ENCODE measurements at places on chromosomes 12 and 14.

DNA sequence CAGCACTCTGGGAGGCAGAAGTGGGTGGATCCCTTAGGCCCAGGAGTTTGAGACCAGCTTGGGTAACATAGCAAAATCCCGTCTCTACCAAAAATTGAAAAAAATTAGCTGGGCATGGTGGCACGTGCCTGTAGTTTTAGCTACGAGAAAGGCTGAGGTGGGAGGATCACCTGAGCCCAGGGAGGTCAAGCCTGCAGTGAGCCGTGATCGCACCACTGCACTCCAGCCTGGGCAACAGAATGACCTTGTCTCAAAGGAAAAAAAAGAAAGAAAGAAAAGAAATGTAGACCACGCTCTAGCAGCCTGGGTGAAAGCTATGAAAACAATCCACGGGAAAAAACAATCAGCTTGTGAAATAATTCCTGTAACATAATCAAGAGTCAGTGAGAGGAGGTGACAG, 29.0 kb downstream of the SARNP start:
- no peak for DNase-seq

DNA sequence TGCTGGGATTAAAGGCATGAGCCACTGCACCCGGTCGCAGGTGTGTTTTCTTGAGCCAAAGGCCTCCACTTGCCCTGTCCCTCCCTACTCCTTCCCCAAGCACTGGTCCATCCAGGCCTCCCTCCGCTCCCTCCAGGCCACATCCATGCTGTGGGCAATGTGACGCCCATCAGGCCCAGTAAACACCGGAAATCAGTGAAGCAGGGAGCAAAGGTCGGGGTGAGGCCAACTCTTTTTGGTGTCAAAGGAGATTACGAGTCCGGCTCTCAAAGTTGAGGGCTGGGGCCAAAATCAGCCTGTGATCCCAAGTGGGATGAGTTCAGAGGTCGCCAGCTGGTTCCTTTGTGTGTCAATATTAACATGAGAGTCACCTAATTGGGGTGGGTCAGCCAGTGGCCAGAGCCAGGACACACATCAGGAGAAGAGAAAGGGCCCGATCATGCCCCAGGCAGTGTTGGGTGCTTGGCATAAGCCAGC, 195.7 kb downstream of the RBM19 start:
- DNase-seq: no peak

GRCh38 chr14:92677087-92677668, 71.2 kb downstream of the LGMN start:
- no peak for DNase-seq

- DNase-seq: peak; percentile 30
These were observed 53.4 kb downstream of the CYP46A1 start for GRCh38 chr14:99737451-99737951.

DNA sequence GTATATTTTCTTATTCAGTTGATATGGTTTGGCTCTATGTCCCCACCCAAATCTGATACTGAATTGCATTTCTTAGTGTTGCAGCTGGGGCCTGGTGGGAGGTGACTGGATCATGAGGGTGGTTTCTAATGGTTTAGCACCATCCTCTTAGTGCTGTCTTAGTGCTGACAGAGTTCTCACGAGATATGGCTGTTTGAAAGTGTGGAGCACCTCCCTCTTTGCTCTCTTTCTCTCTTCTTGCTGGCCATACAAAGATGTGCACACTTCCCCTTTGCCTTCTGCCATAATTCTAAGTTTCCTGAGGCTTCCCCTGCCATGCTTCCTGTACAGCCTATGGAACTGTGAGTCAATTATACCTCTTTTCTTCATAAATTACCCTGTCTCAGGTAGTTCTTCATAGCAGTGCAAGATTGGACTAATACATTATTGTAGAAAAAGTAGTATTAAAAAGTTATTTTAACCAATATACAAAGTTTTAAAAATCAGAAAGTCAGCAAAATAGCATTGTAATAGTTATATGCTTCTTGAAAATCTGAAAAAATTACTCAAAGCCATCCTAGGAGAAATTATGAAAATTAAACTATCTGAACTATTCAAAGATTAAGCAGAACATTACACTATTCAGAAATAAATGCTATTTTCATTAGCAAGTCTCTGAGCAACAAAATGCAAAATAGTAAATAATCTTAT, 84.1 kb downstream of the PPP1R12A start:
- DNase-seq: no peak

GRCh38 chr12:122381021-122381420, 41.4 kb downstream of the CLIP1 start:
- no peak for DNase-seq

GRCh38 chr12:14272956-14273912, 92.2 kb upstream of the ATF7IP start:
- peak; percentile 97 for DNase-seq

DNA sequence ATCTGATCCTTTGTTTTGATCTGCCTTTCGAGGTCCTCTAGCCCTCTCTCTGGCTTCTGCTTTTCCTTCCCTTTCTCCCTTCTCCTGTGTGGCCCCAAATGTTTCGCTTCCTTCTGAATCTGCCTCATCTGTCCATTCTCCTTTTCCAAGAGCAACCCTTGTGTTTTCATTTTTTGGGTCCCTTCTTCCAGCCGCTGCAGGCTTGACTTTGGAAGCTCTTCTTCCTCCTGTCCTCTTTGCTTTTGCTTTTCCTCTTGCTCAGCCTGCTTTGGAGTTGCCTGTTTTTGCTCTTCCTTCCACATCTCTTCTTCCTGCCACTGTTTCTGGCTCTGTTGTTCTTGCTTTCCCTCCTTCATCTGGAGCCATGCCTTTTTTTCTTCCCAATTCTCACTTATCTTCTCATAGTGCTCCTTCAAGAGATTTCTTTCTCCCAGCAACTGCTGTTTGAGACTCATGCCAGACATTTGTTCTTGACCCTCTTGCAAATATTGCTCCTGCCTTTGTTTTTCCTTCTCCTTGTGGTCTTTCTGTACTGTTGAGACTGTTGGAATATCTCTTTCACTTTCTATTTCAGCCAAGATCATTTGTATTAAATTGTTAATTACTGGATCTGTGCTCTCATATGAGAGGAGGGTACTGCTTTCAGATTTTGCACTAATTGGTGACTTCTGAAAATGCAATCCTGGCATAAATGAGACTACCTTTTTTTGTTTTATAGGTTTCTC, 42.4 kb downstream of the FAM186A start:
- DNase-seq: no peak

DNA sequence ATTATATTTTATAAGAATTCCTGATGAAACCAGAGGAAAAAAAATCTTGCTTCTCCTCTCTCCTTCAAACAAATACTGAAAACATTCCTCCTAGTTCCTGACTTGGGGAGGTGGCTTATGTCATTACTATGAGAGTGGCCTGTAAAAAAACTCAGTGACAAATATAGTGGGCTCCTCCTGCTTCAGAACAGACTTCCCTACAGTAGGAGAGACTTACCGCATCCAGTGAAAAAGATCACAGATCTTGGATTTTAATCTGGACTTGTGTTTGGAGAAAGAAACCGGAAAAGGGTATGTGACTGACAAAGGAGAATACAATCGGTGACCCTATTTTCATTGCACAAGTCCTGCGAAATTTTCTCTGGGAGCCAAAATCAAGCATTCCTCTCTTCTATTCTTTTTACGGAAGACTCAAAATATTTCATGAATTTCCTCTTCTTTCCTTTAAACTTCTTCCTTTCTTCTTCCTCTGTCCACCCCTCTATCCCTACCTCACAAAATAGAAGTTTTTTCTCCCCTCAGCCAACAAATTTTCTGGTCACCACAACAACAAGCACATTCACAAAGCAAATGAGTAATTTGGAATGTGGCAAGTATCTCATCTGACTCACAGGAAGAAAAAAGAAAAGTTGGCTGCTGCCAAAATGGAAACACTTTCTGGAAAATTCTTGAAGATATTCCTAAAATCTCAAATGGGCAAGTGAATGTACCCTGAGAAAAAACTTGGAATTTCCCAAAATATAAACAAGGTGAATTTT, 185.1 kb upstream of the CDKN3 start:
- peak; percentile 81 for DNase-seq

DNA sequence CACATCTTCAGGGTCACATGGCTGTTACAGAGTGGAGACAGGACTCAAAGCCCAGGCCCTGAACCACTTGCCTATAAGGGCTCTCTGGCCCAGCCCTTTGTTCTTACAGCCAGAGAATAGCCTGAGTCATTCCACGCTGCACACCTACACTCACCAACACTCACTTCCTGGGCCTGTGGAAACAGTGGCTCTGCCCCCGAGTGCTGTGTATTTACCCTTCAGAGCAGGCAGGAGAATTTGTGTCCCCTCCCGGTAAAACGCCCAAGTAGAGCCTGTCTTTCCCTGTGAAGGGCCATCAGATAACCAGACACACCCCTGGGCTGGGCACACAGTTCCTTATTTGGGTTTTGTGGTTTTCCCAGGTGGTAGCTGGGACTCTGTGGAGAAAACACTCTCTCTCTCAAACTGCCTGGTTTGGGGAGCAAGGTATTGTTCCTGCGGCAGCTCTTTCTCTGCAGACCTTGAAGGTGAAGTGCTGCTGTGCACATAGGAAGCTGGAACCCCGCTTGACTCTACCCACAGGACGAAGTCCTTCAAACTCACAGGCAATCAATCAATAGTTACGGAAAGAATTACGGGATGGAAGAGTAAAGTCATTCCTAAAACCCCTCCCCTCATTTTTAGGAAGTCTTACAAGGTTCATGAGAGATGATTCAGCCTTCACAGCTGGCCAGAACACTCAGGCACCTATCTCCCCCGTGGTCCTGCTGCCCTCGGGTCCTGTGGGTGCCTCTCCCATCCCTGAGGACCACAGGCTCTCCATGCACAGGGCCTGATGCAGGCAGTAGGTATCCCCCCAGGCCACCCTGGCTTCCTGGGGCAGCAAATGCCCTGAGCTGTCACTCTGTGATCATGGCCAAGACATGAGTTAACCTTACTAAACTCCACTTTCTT, 20.3 kb downstream of the FIGNL2 start:
- DNase-seq: peak; percentile 82

GRCh38 chr14:81401420-81402122, 1.4 kb upstream of the STON2 start:
- peak; percentile 99 for DNase-seq

DNA sequence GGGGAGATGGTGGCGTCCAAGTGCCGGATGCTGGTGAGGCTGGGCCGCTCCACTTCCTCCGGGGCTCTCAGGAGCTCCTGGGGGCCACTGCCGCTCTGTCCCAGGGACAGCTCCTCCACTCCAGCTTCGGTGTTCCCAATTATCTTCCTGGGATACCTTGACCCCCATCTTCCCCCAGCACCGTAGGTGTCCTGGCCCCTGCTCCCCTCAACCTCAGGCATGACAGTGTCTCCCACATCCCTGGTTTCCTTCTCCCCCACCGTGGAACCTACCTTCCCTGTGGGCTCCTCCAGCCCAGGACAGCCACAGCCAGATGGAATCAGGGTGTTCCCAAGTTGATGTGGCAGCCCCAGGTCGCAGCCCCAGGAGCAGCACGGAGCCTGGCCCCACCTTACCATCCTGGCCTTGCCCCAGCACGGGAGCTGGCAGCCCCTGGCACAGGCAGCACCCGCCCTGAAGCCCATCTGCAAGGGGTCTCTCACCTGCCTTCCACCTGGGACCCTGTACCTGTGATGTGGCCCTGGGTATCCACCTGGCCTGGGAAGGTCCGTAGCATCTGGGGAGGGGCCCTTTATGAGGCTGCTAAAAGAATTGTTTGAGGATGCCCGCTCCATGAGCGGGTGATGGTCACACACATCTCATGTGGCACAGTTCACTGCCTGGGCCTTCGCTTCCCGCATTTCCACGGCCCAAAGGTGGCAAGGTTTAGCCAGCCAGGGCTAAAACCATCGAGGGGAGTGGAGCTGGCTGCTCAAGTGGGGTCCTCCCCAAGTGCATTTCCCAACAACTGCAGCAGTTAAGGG, 4.1 kb downstream of the TMEM121 start:
- DNase-seq: no peak

DNA sequence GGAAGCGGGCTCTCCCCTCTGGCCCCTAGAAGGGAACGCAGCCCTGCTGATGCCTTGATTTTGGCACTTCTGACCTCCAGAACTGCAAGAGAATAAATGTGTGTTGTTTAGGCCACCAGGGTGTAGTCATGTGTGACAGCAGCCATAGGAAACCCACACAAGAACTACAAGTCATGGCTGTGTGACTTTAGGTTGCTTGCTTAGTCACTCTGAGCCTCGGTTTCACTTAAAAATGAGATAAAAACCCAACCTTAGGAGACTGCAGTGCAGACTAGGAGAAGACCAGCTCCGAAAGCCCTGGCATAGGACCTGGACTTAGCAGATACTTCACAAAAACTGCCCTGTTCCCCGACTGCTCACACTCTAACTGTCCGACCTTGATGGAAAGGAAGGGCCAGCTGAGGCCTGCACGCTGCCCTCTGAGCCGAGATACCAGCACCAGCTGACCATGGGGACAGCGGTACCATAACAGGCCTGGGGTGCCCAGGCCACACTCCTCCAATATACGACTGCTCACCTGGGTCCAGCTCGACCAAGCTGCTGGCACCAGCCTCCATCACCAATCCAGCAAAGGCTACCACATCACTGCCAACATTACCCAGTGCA, 53.5 kb downstream of the CCDC85C start:
- DNase-seq: no peak

- peak; percentile 47 for DNase-seq
These were observed 1.6 kb downstream of the VDR start for GRCh38 chr12:47903151-47903611.

GRCh38 chr12:11755302-11755930, 105.9 kb downstream of the ETV6 start:
- no peak for DNase-seq

DNA sequence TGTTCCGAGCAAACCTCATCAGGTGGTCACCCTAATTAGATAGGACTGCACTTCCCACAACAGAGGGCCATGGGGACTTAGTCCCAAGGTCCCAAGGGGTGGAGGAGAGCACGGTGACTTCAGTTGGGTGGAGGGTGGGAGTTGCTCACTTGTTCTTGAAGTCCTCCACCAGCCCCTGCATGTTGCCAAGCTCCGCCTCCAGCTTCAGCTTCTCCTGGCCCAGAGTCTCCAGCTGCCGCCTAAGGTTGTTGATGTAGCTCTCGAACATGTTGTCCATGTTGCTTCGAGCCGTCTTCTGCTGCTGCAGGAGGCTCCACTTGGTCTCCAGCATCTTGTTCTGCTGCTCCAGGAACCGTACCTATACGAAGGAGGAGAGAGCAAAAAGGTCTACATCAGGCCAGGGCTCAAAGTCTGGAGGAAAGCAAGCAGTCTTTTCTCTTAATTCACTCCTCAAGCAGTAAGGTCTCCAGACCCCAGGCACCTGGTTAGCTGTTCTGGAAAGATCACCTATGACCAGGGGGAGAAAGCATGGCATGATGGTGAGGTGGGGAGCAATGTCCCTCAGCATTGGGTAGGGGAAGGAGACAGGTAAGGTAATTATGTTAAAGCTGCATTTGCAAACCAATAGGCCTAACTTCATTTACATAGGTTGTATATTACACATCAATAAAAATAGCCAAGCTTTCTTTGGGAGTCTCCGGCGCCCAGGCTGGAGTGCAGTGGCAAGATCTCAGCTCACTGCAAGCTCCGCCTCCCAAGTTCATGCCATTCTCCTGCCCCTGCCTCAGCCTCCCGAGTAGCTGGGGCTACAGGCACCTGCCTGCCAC, 2.9 kb downstream of the KRT8 start:
- DNase-seq: no peak

DNA sequence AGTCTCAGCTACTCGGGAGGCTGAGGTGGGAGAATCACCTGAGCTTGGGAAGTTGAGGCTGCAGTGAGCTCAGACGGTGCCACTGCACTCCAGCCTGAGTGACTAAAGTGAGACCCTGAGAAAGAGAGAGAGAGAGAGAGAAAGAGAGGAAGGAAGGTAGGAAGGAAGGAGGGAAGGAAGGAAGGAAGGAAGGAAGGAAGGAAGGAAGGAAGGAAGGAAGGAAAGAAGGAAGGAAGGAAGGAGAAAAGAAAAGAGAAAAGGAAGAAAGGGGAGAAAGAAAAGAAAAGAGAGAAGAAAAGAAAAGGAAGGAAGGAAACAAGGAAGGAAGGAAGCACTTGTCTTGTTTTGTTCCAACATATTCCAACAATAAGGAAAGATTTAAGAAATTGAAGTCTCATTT, 7.8 kb downstream of the PRKD1 start:
- no peak for DNase-seq
